ENCODE measurements at places on chromosomes 1 and 21. TPM values are rescaled to one million over a fixed set of nuclear protein-coding genes. Genes with fewer than 3 reads are reported as not detected.

JAK1 gene
- 133 TPM for total RNA-seq

AMY1A gene
- not detected for total RNA-seq

RHEX gene
- total RNA-seq = not detected

PCSK9 gene
- total RNA-seq = 3.7 TPM

MRPL39 gene
- total RNA-seq = 35.1 TPM

ZFP69 gene
- total RNA-seq = not detected

FAM177B gene
- not detected for total RNA-seq

LAPTM5 gene
- 0.16 TPM for total RNA-seq

Data from A549 treated with ZK216348 at 1 μM for 4 hours (cell line).